Activated CD4-positive, alpha-beta T cell treated with anti-CD3 and anti-CD28 coated beads, Interleukin-2, amount 10 ng/mL, durations not matched to agents 7 days and 5 days (primary cell): ENCODE measurements at places on chromosomes 12 and 14. TPM values are rescaled to one million over a fixed set of nuclear protein-coding genes. Genes with fewer than 3 reads are reported as not detected.
A peak's percentile ranks its signal among the peaks of the same experiment; 100 is the strongest.

GRCh38 chr12:100718187-100718586 is 76.4 kb upstream of the ANO4 start:
- no peak for DNase-seq
- H3K27me3 ChIP-seq = peaks cover 48% of the 10 kb centered on the region
- peaks cover 2% of the 10 kb centered on the region for H3K4me1 ChIP-seq
- H3K27ac ChIP-seq = no peak overlapping the region
- no peaks in the 10 kb centered on the region for H3K36me3 ChIP-seq

DNA sequence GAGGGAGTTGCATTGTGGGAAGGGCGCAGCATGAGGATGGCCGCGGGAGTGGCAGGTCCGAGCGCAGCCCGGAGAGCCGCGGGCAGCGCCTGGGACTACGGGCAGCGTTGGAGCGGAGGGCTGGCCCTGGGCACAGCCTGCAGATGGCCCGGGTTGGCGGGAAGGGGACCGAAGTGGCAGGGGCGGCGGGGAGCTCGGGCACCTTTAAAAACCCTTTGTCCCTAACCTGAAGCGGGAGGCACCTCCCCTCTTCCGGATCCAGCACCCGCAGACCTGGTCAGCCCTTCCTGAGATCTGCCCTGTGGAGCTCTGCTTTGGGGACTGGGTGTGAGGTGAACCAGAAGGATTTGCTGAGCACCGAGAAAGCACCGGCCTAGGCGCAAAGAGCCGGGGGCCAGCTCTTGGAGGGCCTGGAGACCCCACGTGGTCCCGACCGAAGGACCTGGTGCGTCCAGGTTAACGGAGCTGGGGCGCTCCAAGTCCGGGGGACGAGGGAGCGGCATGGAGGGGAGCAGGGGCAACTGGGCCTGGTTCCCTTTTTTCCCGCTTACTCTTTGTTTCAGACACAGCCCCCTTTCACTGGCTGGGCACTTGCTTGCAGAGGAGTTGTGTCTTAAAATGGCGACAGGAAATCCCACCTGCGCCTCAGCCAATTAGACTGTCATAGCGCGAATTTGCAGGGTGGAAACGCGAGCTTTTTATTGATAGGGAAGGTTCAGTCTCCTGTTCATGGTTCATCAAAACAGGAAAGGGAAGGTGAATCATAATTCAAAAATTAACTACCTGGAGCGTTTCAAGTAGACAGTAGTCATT is 792 bp upstream of the SLC38A1 start:
- DNase-seq = peak; percentile 72
- no peak overlapping the region for H3K4me3 ChIP-seq
- peaks cover 20% of the 10 kb centered on the region for H3K4me1 ChIP-seq
- no peaks in the 10 kb centered on the region for H3K27me3 ChIP-seq
- peaks cover 18% of the 10 kb centered on the region for H3K36me3 ChIP-seq

GRCh38 chr14:36684946-36685345 is 23.3 kb downstream of the PAX9 start:
- no peaks in the 10 kb centered on the region for H3K36me3 ChIP-seq
- H3K27ac ChIP-seq = no peak overlapping the region
- H3K4me1 ChIP-seq = no peaks in the 10 kb centered on the region
- peaks cover 7% of the 10 kb centered on the region for H3K27me3 ChIP-seq

GRCh38 chr14:75886636-75887348 is 95.0 kb downstream of the TGFB3 start:
- DNase-seq = no peak
- H3K4me3 ChIP-seq = no peak overlapping the region
- H3K4me1 ChIP-seq = peaks cover 2% of the 10 kb centered on the region
- H3K36me3 ChIP-seq = peaks cover 2% of the 10 kb centered on the region

Gene PTPN21
- total RNA-seq = not detected
